Stimulated activated CD8-positive, alpha-beta memory T cell treated with anti-CD3 and anti-CD28 coated beads, Interleukin-4, amount 100 ng/mL, for 4 hours (primary cell): ENCODE measurements at places on chromosomes 1 and 21.

GRCh38 chr1:87017998-87018672, 103.7 kb downstream of the HS2ST1 start:
- DNase-seq, result no peak

- no peak for DNase-seq
Observed at GRCh38 chr1:202233804-202234203, 40.2 kb downstream of the LGR6 start.

GRCh38 chr1:207328004-207328403, 6.5 kb downstream of the CD55 start:
- no peak for DNase-seq

GRCh38 chr1:78426408-78426807, 64.4 kb upstream of the PTGFR start:
- no peak for DNase-seq

DNA sequence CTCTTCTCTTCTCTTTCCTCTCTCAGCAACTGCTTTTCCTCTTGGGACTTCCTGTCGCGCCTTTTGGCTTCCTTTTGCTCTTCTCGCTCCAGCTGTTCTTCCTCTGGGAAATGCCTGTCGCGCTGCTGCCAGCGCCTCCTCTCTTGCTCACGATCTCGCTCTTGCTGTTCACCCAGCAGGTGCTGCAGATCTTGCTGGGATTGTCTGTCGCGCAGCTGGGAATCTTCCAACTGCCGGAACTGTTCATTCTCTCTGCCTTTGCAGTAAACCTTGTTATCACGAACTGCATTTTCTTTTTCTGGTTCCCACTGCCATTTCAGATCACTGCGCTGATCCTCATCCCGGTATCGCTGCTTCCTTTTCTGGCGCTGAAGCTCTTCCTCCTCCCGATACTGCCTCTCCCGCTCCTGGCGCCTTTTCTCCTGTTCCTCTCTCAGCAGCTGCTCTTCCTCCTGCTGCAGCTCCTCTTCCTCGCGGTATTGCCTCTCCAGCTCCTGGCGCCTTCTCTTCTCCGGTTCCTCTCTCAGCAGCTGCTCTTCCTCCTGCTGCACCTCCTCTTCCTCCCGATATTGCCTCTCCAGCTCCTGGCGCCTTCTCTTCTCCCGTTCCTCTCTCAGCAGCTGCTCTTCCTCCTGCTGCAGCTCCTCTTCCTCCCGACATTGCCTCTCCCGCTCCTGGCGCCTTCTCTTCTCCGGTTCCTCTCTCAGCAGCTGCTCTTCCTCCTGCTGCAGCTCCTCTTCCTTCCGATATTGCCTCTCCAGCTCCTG, 5.8 kb downstream of the TCHH start:
- no peak for DNase-seq

- DNase-seq, result no peak
Observed at GRCh38 chr1:100584761-100585745, 47.1 kb downstream of the GPR88 start.

DNA sequence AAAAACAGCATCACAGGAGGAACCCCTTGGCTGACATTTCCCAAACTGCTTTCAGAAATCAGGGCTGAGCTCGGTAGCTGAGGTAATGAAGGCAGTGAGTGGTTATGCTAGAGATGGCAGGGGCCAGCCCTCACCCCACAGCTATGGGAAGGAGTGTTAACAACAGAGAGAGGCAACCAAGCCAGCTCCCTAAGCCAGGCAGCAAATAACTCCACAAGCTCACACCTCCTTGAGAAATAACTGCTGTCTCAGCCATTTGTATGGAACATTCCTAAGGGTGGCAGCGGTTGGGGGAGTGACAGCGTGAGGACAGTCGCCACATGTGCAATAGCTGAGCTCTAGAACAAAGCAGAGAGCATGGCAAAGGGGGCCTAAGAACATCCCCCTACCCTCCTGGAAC, 42.6 kb downstream of the LMX1A start:
- no peak for DNase-seq

GRCh38 chr1:115112496-115113375, 23.4 kb upstream of the TSPAN2 start:
- DNase-seq, result no peak

GRCh38 chr1:164748253-164748899, 189.4 kb downstream of the PBX1 start:
- no peak for DNase-seq

DNA sequence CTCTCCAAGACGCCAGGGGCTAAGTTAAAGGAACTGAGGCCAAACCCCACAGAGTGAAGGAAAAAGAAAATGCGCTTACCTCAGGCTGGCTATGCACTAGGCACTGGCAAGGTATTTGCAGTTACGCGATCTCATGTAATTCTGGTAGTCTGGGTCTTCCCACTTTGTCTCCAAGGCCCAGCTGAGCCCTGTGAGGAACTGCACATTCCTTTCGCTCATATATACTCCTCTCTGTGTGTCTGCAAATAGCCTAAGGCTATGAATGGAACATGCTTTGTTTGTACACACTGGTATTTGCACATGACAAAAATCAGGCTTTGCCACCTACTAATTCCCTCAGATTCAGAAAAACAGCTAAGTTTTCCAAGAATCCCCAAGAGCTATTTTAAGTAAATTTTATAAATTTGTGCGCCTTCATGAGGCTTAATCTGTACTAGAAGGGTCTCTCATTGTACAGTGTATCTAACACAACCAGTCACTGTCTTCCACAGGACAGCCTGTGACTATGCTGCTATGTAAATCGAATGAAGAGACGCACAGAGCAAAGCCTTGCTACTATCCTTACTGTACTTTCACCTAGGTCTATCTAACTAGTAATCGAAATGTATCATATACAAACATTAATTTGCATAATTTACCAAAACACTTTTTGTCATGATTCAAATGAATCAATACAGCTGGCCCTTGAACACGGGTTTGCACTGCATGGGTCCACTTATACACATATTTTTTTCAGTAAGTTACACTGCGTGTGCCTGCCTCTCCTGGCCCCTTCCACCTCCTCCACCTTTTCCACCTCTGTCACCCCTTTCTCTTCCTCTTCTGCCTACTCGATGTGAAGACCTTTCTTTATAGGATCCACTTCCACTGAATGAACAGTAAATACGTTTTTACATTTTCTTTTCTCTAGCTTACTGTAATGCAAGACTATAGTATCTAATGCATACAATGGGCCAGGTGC, 87.0 kb downstream of the SIPA1L2 start:
- no peak for DNase-seq

- no peak for DNase-seq
Observed at GRCh38 chr1:185157599-185158412, 839 bp downstream of the SWT1 start.

DNA sequence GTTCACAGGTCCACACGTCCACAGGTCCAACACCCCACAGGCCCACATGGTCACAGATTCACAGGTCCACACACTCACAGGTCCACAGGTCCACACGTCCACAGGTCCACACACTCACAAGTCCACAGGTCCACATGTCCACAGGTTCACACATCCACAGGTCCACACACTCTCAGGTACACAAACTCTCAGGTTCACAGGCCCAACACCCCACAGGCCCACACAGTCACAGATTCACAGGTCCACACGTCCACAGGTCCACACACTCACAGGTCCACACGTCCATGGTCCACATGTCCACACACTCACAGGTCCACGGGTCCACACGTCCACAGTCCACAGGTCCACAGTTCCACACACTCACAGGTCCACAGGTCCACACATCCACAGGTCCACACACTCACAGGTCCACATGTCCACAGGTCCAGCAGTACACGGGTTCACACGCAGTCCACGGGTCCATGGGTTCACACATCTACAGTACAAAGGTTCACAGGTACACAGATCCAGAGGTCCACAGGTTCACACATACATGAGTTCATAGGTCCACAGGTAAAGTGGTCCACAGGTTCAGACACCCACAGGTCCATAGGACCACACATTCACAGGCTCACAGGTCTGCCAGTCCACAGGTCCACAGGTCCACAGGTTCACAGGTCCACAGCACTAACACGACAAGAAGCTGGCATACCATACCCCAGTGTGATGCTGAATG, 39.3 kb upstream of the COL6A2 start:
- DNase-seq, result no peak

DNA sequence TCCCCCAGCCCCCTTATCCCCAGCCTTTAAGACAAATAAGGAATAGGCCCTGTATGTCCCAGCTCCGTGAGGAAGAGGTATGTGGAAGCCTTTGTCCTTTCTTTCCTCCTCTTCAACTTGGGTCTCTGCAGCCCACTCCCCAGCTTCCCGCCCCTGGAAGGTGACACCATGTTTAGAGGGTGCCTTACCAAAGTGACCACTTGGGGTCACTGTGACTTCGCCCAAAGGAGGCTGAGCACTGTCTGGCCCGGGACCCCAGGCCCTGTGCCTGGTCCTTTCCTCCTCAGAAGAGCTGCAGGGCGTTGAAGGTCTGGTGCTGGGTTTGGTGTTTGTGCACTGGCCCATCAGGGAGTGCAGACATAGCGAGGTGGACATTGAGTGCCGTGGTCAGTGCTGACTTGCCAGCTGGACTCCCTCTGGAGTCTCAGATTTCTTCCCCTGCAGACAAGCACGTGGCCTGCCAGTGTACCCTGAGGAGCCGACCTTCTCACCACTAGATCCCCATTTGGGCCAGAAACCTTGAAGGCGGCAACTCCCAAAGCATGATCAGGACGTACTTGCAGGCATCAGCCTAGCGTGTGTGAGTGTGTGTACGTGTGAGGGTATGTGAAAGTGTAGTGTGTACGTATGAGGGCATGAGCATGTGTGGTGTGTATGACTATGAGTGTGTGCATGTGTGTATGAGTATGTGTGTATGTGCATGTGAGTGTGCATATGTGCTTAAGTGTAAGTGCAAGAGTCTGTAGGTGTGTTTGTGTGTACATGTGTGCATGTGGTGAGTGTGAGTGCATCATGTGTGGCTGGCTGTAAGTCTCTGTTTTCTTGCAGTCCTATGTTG, 181.4 kb upstream of the KIAA0040 start:
- no peak for DNase-seq

DNA sequence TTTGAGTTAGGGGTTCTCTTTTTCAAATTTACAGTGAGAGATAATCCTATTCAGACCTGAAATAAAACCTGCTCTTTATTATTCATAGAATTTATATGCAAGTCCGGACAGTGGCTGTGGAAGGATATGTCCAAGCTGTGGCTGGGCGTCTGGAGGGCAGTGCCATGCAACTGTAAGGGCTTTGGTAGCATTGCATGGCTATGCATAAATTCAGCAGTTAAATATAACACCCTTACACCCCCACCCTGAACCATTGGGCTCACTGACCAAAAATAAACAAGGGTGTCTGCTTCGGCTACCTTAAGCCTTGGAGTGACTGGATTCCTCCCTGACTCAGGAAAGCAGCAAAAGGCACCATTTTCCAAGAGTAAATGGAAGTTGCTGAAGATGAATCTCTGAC, 5.4 kb downstream of the CHTOP start:
- DNase-seq, result no peak

GRCh38 chr1:153100245-153100644, 5.9 kb upstream of the SPRR2E start:
- no peak for DNase-seq

DNA sequence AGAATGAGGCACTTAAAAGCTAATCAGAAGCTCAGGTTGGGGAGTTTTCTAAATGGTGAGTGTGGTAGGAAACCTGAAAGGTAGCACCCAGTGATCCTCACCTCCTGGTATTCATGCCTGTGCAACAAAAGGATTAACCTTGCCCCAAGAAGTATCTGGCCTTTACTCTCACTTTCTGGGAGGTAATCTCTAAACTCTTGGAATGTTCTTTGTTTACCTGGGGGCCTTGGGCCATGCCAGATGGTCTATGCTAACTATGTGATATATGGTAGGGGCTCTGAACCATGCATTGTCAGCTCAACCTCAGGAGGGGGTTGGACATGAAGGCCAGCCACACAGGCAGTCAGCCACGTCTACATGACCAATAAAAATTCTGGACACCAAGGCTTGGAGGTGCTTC, 24.4 kb upstream of the TRIM33 start:
- DNase-seq, result no peak

DNA sequence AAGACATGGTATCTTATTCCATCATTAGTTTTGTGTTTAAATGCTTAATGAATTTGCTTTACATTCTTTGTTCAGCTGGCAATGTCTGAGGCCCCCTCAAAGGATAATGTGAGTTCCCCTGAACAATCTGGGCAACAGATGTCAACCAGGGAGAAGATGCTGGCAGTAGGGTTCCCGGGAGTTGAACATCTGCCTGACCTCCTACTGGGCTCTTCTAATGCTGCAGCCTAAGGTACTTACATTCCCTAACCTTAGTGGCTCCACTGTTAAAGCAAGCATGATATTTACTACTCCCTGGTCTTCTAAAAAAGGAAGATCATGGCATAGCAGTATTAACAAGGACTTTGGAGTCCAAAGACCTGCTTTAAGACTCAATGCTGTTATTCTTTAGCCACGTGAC, 574.9 kb upstream of the NR5A2 start:
- DNase-seq, result no peak

- no peak for DNase-seq
Observed at GRCh38 chr1:58397187-58397820, 149.2 kb downstream of the OMA1 start.

GRCh38 chr1:46199233-46199749, 1.1 kb upstream of the POMGNT1 start:
- no peak for DNase-seq

GRCh38 chr21:35100349-35100811, 51.3 kb upstream of the RUNX1 start:
- no peak for DNase-seq

- DNase-seq, result no peak
Observed at GRCh38 chr1:61277121-61277690, 194.8 kb downstream of the NFIA start.

- no peak for DNase-seq
Observed at GRCh38 chr1:116767782-116768382, 13.7 kb downstream of the CD2 start.

DNA sequence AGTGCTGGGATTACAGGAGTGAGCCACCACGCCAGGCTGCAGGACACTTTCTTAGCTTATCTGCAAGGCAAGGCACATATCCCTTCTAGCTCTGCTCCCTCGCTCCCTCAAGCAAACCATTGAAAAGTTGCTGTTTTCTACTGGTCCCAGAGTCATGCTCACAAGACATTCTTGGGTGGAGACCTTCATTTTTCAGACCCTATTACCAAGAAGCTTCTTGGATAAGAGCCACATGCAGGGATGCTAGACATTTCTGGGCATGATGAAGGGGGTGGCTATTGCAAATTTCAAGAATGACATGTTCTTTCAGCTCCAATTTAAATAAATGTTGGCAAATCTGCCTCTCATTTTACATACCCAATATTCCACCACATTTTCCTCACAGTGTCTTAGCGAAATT, 33.9 kb downstream of the CAPN9 start:
- DNase-seq, result no peak

DNA sequence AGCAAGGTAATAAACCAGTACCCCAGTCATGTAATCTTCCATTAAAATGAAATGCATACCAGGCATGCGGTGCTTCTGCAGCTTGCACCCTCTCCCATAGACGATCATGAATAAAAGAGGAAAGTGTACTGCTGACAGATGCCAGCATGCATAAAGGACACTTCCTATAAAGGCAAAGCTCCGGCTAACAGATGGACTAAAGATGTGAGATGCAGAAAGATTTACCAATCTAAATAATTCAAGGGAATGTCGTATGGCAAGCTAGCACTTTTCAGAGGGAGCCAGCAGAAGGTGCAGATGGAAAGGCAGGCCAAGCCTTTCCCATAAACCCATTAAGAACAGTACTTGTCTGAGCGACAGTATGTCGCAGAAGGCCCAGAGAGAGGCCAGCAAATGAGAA, 542.0 kb downstream of the NUF2 start:
- no peak for DNase-seq
